Spinal cord (tissue), 10 donors: ENCODE measurements at places on chromosomes 6 and 20. TPM values are rescaled to one million over a fixed set of nuclear protein-coding genes. Genes with fewer than 3 reads are reported as not detected.

DNA sequence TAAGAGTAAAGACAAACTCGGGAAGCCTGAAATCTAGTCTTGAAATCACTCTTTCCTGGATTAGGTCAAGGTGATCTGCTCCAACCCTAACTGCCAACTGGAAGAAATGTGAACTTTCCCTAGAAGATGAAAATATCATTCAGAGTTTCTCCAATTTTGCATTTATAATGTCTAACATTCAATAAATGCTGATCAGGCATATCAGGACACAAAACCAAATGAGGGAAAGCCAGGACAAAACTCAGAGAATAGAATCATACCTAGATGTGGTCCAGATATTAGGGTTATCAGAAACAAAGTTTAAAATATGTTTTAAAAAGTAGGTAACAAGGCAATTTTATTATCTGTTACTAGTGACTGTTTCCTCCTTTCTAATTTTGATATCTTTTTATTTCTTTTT is 335.5 kb upstream of the MAP3K7 start:
- no peak overlapping the region for H3K27ac ChIP-seq
- no peaks in the 10 kb centered on the region for H3K36me3 ChIP-seq
- H3K27me3 ChIP-seq = no peaks in the 10 kb centered on the region
- H3K4me1 ChIP-seq = no peaks in the 10 kb centered on the region

- no peak overlapping the region for H3K27ac ChIP-seq
- H3K4me1 ChIP-seq = no peaks in the 10 kb centered on the region
- H3K36me3 ChIP-seq = no peaks in the 10 kb centered on the region
Observed at GRCh38 chr6:72371473-72371872, 250.4 kb upstream of the KCNQ5 start.

DNA sequence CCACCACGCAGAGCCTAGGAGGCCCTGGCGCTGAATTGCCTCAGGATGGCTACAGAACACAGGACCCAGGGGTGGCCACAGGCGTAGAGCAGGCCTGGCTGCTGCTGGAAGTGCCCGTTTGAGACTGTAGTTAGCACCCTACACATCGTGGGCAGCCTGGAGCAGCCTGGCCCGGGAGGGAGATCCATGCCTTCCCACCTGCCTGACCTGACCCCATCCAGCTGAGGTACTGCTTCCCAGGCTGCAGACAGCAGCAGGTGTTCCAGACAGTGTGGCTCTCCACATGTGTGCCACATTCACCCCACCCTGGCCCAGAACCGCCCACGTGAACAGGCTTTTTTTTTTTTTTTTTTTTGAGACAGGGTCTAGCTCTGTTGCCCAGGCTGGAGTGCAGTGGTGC is 20.9 kb upstream of the MAP1LC3A start:
- DNase-seq = no peak
- H3K27me3 ChIP-seq = no peaks in the 10 kb centered on the region
- H3K4me3 ChIP-seq = no peak overlapping the region
- peaks cover 3% of the 10 kb centered on the region for H3K4me1 ChIP-seq

DNA sequence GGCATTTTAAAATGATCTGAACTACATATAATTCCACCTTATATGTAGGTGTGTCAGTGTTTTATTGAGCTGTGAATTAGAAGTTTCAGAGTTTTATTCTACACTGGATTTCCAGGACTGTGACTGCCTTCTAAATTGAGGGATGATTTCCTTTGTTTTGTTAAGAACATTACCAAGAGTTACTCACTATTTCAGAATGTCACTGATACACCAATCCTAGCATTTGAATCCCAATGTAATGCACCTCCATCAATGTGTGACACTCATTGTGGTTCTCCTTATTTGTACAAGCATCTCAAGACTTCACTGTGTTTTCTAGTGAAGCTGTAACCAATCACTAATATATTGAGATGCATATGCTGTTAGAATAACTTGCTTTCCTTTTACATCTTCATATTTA is 86.8 kb downstream of the PLCB1 start:
- H3K36me3 ChIP-seq = no peaks in the 10 kb centered on the region
- DNase-seq = no peak
- H3K4me3 ChIP-seq = no peak overlapping the region
- H3K27me3 ChIP-seq = no peaks in the 10 kb centered on the region
- no peaks in the 10 kb centered on the region for H3K4me1 ChIP-seq
- H3K27ac ChIP-seq = no peak overlapping the region

GRCh38 chr20:51936377-51936776 is 134.1 kb upstream of the SALL4 start:
- peaks cover 4% of the 10 kb centered on the region for H3K4me1 ChIP-seq
- H3K27ac ChIP-seq = no peak overlapping the region
- H3K27me3 ChIP-seq = peaks cover 11% of the 10 kb centered on the region
- no peak for DNase-seq
- H3K36me3 ChIP-seq = no peaks in the 10 kb centered on the region

GRCh38 chr6:49462071-49462470 is 982 bp downstream of the MMUT start:
- no peaks in the 10 kb centered on the region for H3K27me3 ChIP-seq
- H3K4me3 ChIP-seq = peak overlapping the region; percentile 95

DNA sequence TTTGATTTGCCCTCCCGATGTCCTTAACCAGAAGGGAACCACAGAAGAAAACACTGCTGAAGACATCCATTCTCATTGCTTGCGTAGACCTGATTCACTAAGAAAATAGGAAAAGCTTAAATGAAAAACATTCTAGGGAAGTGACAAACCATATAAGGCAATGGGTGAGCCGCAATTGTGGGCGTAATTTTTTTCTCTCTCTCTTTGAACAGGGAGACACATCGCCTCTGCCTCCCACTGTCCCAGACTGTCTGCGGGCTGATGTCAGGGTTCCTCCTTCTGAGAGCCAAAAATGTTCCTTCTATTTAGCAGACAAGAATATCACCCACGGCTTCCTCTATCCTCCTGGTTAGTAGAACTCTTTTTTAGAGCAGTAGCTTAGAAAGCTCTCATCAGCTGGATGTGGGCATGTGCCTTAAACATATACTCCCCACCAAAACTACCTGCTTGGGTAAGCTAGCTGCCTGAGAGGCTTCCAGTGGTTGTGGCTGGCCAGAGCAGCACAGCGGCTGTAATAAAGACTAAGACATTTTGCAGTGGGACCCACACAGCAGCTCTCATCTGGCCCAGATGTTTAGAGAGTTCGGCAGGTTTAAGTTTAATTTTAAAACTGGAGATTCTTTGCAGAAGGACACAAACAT is 22.7 kb upstream of the CTAGE9 start:
- no peaks in the 10 kb centered on the region for H3K36me3 ChIP-seq
- no peaks in the 10 kb centered on the region for H3K27me3 ChIP-seq
- no peak overlapping the region for H3K27ac ChIP-seq
- DNase-seq = no peak

DNA sequence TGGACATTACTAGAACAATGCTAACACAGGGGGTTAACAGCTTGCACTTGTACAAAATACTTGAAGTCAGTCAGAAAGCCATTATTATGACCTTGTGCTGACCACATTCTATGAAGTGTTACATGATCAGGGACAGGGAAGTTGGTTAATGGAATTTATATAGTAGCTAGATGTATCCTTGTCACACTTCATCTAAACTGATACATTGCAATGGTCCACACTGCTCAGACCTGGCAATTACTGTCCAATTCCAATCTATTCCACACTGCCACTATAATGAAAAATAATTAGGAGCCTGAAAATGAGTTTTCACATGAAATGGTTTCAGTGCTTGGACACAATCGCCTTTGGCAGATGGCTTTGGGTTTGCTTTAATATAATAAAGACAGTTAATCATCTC is 850.8 kb downstream of the EPHA7 start:
- no peak for DNase-seq
- no peaks in the 10 kb centered on the region for H3K4me1 ChIP-seq
- no peaks in the 10 kb centered on the region for H3K36me3 ChIP-seq
- no peak overlapping the region for H3K4me3 ChIP-seq

- no peak for DNase-seq
- no peaks in the 10 kb centered on the region for H3K4me1 ChIP-seq
- H3K27ac ChIP-seq = no peak overlapping the region
- no peak overlapping the region for H3K4me3 ChIP-seq
- H3K36me3 ChIP-seq = no peaks in the 10 kb centered on the region
Observed at GRCh38 chr20:11754451-11754850, 163.2 kb upstream of the BTBD3 start.

DNA sequence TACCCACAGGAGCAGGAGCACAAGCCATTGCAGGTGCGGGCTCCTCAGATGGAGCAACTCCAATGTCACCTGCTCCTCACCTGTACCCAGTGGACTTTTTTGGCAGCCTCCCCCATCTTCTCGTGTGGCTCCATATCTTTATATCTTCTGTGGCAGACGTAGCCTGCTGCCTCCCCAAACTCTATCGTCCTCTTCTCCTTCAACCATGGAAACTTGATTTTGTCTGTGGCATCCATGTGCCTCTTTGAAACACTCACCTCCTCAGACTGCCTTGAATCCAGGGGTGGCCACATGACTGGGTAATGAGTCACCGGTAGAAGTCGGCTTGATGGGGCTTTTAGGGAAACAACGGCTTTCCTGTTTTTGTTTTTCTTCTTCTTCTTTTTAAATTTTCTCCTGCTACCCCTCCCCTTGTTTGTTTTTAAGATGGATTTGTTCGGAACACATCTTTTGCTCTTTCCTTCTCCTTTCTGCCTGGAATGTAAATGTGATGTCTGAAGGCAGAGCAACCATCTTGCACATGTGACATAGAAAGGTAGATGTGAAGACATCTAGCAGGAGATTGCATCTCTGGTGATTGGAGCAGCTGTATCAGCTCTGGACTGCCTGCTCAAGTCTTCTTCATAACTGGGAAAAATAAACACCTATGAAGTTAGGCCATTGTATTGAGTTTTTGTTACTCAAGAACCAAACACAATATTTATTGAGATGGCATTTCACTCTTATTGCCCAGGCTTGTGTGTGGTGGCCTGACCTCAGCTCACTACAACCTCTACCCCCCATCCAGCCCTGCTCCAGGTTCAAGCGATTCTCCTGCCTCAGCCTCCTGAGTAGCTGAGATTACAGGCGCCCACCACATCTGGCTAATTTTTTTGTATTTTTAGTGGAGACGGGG is 69.9 kb upstream of the DDR1 start:
- no peaks in the 10 kb centered on the region for H3K4me1 ChIP-seq
- no peak overlapping the region for H3K27ac ChIP-seq
- no peak for DNase-seq
- H3K27me3 ChIP-seq = no peaks in the 10 kb centered on the region
- H3K4me3 ChIP-seq = no peak overlapping the region

DNA sequence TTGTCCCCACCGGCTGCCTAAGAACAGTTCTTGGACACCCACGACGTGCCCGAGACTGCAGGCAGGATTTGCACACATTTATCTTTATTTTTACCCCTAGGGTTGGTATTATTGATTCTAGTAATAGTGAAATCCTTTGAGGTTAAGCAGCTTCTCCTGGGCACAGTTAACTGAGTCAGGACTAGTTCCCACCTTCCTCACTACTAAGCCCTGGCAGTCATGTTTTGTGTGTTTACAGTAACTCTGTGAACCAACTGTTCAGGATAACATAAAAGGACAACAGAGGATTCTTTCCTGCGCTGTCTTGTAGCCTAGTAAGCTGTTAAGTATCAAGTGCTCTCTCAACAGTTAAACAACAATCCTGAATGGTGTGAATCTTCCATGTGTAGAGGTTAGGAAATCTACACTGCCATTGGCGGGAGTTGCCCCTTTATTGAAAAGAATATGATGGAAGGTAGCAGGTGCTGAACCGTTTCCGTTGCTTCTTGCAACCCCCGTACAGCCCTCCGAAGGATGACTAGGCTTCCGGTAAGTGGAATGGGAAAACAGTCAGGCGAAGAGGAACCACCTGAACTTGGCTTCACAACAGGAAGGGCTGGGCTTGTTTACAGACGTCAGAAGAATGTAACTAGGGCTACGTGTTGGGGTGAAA is 979 bp upstream of the SOD2 start:
- H3K4me3 ChIP-seq = peak overlapping the region; percentile 86
- peaks cover 14% of the 10 kb centered on the region for H3K36me3 ChIP-seq
- peaks cover 22% of the 10 kb centered on the region for H3K4me1 ChIP-seq

DNA sequence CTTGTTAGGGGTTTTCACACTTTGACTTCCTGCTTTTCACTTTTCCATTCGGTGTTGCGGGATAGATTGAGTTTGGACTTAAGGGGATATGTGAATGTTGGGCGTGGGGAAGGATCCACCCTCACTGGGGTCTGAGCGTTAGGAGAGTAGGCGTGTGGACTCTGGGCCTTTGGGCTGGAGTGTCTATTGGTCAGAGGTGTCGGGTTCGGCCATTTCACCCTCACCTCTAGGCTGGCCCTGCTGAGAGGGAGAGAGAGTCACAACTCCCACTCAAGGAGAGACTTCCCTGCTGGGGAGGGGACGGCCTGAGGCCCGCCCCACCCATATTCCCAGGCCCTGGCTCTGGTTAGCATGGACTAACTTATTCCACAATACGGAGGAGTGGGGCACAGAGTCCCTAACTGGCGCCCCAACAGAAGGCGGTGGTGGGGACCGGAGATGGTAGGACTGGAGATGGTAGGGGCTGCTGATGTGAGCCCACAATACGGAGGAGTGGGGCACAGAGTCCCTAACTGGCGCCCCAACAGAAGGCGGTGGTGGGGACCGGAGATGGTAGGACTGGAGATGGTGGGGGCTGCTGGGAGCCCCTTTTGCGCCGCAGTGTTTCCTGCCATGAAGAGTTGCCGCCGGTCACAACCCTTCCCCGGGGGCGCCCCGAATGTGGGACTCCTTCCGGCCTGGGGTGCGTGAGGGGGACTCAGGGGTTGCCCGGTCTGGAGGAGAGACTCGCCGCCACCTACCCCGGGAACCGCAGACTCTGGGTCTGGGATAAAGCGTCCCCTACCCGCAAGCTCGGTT is 1.4 kb upstream of the PTPRA start:
- H3K36me3 ChIP-seq = peaks cover 8% of the 10 kb centered on the region
- peaks cover 2% of the 10 kb centered on the region for H3K27me3 ChIP-seq
- no peak overlapping the region for H3K27ac ChIP-seq
- peak overlapping the region; percentile 72 for H3K4me3 ChIP-seq
- no peak for DNase-seq
- H3K4me1 ChIP-seq = peaks cover 35% of the 10 kb centered on the region

GRCh38 chr20:11302436-11302835 is 615.3 kb upstream of the BTBD3 start:
- H3K4me3 ChIP-seq = no peak overlapping the region
- no peak for DNase-seq
- no peaks in the 10 kb centered on the region for H3K27me3 ChIP-seq
- H3K36me3 ChIP-seq = no peaks in the 10 kb centered on the region

DNA sequence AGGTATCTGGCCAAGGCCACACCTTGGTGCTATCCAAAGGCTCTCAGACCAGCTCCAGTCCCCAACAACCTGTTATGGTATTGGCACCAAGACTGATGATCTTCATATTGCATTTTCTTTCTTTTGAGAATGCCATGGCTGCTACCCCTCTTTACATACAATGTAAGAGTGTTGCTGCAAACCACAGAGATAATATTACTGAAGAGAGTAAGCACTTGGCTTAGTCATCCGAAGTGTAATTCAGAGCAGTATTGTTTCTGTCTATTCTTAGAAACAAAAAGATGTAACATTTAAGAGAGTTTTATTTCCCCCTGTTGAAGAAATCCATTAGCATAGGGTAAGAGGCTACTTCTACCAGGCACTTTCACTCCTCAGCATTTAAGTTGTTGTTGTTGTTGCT is 212.5 kb downstream of the C6orf118 start:
- no peaks in the 10 kb centered on the region for H3K36me3 ChIP-seq
- H3K27me3 ChIP-seq = no peaks in the 10 kb centered on the region
- no peak overlapping the region for H3K27ac ChIP-seq
- no peak overlapping the region for H3K4me3 ChIP-seq
- H3K4me1 ChIP-seq = no peaks in the 10 kb centered on the region
- no peak for DNase-seq

SCGN gene
- 1.2 TPM for total RNA-seq

RFX6 gene
- total RNA-seq = not detected

AIF1 gene
- 55.0 TPM for total RNA-seq

NKAIN4 gene
- 41.3 TPM for total RNA-seq
